ENCODE measurements at places on chromosomes 2 and 18. TPM values are rescaled to one million over a fixed set of nuclear protein-coding genes. Genes with fewer than 3 reads are reported as not detected.

The LIMS2 gene
- 248 TPM for total RNA-seq

The RGPD4 gene
- total RNA-seq = 0.39 TPM

The SCYGR4 gene
- not detected for total RNA-seq

The NEU2 gene
- not detected for total RNA-seq

DNA sequence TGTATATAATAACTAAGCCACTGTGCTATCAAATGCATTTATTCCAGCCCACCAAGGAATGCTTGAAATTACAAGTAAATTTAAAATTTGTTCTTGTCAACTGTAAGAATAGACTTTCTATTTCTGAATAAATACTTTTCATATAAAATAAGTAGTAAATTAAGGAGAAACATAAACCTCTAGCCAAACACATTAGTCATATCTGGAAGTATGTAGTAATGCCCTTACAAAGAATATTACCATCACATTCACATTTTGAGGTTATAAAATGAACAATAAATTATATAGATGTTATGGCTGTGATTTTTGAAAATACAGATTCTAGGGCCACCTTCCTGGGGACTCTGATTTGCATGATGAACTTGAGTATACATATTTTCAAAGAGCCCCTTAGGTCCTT lies 54.7 kb downstream of the SERPINB7 start:
- no peak for DNase-seq

DNA sequence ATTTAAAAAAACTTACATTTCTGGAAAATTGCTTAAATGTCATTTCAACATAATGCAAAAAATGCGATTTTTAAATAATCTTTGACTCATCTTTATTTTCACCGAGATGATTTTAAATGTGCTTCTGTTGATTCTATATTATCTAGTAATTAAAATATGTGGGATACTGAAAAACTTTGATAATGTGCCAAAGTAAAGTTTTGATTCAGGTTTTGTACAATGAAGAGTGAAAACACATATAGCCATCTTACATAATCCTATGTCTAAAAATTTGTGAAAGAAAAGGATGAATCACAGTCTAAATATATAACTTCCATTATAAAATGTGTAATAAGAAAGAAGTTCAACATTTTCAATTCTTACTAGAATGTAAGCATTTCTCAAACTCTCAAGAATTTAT lies 204.3 kb upstream of the ZC3H15 start:
- no peak for DNase-seq

DNA sequence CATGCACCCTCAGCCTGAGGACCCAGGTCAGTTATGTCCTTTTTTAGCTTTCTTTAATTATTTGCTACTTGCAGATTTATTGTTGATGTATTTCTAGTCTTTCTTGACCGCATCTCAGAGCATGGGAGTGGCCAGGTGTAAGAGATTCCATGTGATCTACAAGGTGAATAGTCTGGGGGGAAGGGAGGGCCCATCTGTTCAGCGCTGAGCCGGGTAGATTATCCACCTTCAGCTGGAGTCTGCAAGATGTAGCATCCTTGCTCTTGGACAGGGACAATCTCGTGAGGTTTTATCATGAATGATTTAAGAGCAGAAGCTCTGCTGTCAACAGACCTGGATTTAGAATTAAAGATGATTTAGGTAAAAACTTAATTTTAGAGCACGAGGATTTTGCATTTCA lies 12.0 kb upstream of the DGKD start:
- DNase-seq = no peak

DNA sequence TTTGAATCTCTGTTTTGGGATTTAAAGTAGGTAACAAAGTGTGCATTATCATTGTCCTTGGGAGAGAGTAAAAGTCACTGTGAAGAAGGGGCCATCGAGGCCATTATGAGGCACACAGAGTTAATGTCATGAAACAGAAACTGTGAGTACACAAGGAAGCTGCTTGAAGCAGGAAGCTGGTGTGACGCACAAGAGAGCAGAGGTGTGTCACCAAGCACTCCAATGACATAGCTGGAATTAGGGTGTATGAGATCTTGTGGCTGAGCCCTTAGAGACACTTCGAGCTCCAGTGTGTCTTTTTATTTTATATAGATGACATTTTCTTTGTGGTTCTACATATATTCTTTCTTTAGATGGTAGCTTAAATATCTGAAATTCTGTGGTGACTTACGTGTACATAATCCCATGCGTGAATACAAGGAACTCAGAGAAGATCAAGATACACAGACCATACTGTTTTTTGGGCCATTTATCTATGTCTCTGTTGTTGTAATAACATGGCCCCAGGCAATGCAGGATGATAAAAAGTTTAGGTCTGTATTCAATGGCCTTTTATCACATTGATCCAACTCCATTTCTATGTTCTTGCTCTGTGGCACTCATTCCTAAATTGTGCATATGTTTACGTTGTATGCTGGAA lies 164.7 kb upstream of the FAM98A start:
- DNase-seq = no peak

GRCh38 chr2:144648837-144649465 lies 129.0 kb upstream of the ZEB2 start:
- DNase-seq = no peak

DNA sequence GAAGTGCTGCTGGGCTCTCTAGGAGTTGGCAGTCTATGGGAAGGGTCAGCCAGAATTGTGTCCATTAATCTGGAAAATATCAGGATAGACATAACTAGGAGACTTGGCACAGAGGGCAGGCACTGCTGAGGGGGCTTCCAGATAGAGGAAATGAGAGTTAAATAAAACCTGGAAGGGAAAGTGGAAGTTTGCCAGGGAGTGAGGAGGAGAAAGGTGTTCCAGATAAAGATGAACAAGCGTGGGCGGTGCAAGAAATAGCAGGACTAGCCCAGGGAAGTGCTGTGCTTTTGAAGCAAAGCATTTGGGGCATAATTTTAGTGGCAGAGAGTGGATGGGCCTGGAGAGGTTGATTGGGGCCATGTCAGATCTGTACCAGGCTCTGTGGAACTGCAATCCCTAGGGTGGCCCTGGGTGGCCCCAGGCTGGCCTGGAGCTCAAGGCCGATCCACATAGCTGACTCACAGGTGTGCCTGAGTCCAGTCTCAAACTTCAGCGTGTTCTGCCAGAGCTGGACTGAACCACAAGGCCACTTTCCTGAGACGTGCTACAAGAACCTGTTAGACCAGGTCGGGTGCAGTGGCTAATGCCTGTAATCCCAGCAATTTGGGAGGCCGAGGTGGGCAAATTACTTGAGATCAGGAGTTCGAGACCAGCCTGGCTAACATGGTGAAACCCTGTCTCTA lies 26.9 kb downstream of the GALM start:
- no peak for DNase-seq

- no peak for DNase-seq
These were observed 1333.1 kb downstream of the LRP1B start for GRCh38 chr2:140797718-140798117.

DNA sequence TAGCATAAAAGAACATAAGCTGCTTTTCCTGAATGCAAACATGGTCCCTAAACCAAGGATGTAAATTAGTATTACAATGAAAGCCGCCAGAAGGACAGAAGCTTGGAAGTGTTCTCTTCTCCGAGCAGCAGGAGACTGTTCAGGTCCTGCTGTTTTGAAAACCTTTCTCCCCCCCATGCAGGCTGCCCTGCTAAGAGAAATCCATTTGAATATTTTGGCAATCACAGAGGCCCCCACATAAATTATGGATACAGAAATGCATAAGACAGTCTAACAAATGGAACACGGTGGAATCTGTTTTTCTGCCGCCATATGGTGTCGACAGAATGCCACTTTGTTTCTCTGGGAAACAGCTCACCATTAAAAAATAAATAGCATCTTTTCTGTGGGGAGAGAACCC lies 600.4 kb upstream of the KLHL29 start:
- DNase-seq = no peak

DNA sequence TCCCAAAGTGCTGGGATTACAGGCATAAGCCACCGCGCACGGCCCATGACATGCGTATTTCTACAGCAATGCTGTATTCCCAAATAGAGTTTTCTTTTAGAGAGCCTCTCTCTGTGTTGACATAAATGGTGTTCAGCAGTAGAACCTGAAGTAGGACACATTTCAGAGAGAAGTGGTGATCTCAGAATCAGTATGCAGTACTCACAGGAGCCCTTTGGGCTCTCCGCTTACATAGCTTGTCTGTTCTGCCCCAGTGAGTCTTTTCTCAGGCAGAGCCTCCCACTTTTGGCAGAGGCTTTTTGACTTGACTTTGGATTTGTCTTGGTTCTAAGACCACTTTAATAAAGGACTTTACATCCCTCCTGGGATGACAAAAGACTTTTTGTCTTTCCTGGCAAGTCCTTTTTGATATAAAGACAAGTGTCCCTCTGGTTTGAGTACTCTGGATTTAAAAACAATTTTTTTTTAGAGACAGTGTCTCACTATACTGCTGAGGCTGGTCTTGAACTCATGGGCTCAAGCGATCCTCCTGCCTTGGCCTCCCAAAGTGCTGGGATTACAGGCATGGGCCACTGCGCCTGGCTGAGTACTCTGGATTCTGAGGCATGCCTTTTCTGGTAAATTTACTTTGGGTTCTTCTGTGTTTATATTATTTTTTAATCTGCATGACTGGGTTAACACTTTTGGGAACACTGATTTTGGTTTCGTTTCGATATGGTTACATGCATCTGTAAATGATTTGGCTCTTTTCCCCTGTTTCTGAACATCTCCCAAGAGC lies 113.3 kb downstream of the SMAD2 start:
- no peak for DNase-seq

DNA sequence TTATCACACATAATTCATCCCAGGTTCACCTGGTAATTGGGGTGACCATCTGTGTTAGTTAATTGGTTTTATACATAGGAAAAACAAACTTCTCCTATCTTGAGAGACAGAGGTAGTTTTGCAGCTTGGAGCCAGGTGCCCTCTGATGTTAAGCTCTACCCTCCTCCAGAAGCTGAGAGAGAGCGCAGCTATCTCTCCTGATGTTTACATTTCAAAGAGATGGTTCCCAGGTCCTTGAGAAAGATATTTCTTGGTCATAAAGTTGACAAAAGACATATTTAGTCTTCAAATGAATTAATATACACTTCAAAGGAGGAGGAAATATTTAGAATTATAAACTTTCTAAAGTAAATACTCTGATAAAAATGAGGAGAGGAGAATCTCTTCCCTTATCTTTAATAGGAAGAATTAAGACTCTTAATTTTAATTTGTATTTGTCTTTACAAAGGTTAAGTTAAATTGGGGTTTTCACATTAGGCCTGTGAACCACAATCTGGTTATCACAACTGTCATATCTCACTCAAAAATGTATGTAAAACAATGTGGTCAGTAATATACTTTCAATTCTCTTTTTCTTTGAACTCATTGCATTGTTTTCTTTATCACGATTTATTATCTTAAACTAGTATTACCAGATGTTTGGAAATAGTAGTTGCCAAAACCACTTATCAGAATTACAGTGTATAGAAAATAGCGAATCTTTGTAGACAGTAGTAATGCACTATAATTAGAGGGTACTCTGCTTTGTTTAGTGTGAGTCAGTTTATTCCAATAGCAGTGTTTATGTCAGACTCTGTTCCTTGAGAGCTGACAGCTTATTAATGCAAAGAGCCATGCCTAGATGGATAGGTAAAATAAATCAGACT lies 26.8 kb downstream of the SERPINB4 start:
- no peak for DNase-seq

- no peak for DNase-seq
These were observed 259.4 kb downstream of the ANAPC1 start for GRCh38 chr2:111624411-111625156.

DNA sequence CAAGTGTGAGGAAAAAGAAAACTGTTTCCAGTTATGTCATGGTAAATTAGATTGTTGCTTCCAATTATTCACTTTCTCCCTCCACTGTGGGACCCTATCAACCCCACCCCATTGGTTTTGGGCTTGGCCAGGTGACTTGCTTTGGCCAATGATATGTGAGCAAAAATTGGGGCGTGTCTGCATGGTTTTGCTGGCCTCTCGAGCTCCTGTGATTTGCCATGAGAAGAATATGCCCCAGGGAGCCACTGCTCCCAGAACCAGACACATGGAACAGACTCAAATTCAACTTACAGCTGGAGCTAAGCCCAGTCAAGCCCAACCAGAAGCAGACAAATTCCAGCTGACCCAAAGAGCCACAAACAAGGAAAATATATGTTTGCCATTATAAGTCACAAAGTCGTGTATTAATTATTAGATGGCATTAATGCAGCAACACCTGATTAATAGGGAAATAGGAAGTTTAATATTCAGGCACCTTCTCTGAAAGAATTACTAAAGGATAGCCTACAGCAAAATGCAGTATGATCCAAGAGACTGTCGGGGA lies 248.9 kb downstream of the ANAPC1 start:
- DNase-seq = no peak

DNA sequence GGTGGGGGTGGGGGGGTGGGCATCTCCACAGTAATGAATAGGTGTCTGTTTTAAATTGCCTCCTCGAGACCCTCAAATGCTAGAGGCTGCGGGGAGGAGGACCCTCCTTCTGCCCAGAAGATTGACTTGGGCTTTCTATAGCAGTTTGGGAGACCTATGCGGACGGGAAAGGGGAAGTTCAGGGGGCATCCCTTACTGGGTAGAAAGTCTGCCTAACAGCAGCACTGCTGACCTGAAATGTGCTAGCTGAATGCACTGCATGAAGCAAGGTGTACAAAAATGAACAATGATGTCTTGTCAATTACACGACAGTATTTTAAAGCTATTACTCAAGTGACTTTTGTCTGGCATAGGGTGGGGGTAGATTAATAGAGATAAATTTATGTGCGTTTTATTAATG lies 2.5 kb downstream of the DCC start:
- DNase-seq = no peak

DNA sequence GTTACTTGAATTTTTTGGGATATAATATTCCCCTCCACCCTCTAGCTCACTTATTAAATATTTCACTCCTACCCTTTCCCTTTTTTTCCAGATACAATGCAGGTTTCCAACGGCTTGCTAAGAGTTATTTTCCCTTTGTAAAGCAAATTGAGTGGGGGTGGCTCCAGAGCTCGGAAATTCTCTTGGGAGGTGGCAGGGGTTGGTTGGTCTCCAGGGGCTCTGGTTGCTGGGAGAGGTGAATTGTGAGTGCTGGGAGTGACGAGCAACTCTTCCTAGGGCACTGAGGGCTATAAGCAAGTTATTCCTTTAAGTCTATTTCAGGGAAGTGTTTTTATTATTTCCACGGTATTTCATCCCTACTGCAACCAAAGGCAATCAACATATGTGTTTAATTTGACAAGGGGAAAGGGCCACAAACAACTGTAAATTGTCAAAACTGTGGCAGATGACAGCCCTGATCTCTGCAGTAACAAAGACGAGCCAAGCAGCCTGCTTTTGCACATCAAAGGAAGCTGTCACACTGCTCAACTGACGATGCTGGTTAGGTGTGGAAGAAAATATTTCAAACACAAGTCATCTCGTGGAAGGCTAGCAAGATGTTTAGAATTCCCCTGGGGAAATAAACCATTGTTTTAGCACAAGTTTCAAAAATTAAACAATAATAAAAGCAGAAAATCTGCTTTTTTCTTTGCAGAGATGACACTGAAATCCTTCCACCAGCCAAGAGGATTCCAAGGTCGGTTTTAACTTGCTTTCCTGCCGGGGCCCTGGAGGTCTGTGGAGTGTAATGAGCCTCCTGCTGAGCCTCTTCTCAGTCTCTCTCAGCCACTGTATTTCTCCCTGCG lies 34.8 kb upstream of the ASXL2 start:
- DNase-seq = no peak
